ENCODE measurements at places on chromosomes 3 and 15. TPM values are rescaled to one million over a fixed set of nuclear protein-coding genes. Genes with fewer than 3 reads are reported as not detected.

DNA sequence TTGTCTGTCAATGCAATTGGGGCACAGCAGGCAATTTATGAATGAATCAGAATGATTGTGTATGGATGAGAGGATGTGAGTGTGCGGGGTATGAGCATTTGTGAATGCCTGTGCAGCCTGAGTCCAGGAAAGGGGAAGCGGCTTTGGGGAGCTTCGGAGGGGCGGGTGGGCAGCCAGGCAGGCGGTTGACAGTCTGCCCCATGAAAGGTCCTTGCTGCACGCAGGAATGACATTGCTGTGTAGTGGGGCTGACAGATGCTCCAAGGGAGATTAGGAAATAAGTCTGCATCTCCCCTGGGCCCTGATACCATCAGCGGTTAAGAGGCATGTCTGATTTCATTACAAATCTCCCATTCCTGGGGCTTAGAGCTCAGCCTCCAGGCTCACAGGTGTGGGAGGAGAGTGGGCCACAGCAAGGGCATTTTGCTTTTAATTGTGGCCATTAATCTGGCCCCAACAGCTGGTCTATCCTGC is 26.4 kb upstream of the TSPAN3 start:
- peak; percentile 18 for DNase-seq

- no peak for DNase-seq
Measured at GRCh38 chr3:4950351-4950784, 28.9 kb upstream of the BHLHE40 start.

DNA sequence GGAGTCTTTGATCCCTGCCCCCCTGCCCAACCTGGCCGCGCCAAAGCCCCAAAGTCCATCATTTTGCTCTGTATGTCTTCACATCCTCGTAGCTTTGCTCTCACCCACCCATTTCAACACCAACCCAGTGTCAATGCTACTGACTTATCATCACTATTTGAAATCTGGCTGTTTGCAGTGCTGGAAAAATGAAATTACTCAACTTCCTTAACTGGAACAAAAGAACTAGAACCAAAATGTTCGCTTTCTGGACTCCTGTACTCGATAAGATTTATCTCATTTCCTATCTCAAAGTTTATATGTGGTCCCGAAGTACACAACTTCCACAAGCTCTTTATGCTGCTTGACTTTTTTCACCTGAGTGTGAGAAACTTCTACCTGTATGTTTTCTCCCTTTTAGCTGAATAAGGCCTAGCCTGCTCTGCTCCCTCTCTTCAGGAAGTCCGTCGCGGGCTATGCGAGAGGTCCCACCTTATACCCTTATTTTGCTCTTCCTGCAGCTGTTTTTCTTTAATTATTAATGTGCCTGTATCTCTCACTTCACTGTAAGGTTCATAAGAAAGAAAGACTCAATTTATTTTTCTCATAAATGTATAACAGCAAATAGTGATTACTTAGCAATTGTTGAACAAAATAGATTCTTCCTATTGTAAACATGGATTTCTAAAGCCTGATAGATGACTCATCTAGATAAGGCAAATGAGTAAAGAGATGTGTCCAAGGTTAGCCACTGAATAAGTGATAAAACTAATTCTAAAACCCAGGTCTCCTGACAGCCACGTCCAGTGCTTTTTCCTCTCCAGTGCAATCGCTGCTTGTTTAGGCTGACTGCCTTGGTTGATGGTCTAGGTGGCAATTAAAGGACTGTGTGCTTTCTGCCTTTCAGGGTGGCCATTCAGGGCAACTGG is 464.1 kb upstream of the TPRG1 start:
- DNase-seq, result no peak

DNA sequence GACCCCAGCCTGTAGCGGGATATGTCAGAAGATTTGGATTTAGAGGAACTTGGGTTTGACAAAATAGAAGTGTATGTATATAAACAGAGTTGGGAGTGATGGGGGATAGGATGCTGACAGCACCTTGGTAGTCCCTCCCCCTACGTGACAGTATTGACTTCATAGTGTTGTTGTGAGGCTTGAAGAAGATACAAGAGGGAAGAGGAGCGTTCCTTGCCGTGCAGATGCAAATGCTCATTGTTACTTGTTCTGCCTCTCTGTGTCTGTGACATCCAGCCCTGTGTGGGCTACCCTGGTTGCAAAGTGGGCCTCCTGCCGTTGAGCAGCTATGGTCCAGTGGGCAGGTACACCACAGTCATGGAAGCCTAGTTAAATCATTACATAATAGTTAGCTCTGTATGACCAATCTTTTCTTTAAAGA is 45.0 kb downstream of the SMAD3 start:
- no peak for DNase-seq

DNA sequence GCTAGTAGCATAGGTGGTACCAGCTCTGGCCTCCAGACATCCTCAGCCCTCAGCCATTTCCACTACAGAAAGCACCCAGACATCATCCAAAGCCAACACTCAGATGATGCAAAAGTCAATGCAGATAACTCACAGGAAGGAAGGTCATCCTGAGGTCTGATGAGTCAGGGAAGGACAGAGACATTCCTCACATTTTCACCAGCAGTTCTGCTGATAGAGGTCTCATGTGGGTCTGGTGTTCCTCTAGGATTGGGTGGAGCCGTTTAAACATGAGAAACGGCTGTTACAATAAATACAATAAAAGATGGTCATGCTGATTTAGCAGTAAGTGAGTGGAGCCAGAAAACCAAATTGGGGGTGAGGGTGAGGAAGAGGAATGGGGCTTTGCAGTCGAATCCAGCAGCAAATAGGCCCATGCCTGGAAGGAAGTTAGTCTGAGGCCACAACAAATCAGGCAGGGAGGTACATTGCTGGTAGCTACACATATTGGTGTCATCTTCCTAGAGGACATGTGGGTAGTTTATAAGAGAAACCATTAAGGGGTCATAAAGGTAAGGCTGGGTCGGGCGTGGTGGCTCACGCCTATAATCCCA is 33.3 kb upstream of the FLNB start:
- DNase-seq, result no peak

GRCh38 chr3:51391566-51392354 is 675 bp downstream of the RBM15B start:
- peak; percentile 50 for DNase-seq

- no peak for DNase-seq
Measured at GRCh38 chr3:154728285-154728684, 298.3 kb upstream of the GPR149 start.

GRCh38 chr15:98881526-98882520 is 125.8 kb downstream of the PGPEP1L start:
- no peak for DNase-seq

GRCh38 chr3:150497956-150498355 is 48.3 kb downstream of the SERP1 start:
- no peak for DNase-seq

DNA sequence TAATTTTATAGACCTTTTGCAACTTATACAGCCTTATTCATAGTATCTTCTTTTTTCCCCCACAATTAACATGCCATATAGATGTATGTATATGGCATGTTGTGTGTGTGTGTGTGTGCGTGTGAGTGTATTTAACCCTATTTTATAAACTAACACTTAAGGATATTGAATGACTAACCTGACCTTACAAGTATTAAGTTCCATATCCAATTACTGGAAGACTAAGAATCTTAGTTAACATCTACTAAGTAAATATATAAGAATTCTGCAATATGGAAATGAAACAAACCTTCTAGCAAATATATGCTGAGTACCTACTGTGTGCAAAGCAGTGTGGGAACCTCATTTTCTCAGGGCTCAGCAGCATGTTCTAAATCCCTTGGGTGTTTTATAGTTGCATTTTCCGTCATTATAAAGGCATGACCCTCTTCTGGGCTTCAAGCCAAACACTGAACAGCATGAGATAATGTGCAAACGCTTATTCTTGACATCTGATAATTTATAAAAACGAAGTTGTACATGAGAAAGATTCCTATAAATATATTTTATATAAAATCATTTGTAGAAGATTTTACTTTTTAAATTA is 105.5 kb downstream of the NLGN1 start:
- DNase-seq, result no peak

GRCh38 chr3:25727316-25727715 is 55.9 kb downstream of the NGLY1 start:
- DNase-seq, result no peak

DNA sequence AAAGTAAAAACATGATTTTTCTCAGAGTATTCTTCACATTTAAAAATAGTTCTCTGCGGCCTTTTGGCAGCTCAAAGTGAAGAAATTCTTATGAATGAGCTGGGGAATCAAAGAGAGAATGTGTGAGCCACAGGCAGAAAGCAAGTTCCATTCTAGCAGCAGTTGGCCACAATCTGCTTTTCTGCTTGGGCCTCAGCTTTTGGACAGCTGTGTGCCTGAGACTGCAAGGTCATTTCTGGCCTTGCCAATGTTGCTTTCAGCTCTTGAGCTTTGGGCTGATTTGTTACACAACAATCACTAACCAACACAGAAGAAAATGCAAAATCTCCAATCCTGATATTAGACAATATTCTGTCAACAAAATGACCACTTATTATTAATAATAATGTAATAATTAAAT is 14.4 kb upstream of the TM4SF4 start:
- DNase-seq, result no peak

GRCh38 chr3:64213962-64214379 is 11.3 kb downstream of the PRICKLE2 start:
- DNase-seq, result peak; percentile 79

GRCh38 chr3:107110596-107111305 is 266.5 kb upstream of the CCDC54 start:
- no peak for DNase-seq

The ARRDC4 gene
- 13.6 TPM for total RNA-seq

The CMSS1 gene
- total RNA-seq, result 41.9 TPM

The IL5RA gene
- total RNA-seq, result not detected

The TBCCD1 gene
- 12.0 TPM for total RNA-seq

The C3orf52 gene
- total RNA-seq, result 50.2 TPM

The LEKR1 gene
- total RNA-seq, result 3.5 TPM

The SMCO1 gene
- not detected for total RNA-seq
